ENCODE measurements at places on chromosomes 12 and 14.

DNA sequence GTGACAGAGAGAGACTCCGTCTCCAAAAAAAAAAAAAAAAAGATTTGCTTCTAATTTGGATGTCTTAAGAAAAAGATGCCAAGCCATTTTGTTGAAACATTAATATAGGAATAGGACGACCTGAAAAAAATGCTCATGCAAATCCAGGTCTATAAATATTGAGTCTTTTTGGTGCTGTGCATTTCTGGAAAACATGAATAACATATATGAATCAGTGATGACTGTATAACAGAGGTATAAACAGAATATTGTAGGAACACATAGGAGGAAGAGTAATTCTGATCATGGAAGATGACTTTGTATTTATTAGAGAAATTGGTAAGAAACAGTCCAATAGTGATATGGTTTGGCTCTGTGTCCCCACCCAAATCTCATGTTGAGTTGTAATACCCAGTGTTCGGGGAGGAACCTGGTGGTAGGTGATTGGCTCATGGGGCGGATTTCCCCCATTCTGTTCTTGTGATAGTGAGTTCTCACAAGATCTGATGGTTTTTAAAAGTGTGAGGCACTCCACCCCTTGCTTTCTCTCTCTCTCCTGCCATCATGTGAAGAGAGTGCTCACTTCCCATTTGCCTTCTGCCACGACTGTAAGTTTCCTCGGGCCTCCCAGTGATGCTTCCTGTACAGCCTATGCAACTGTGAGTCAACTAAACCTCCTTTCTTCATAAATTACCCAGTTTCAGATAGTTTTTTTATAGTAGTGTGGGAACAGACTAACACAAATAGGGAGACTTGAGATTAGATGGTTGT lies 3.0 kb upstream of the SRSF5 start:
- no peak for DNase-seq

DNA sequence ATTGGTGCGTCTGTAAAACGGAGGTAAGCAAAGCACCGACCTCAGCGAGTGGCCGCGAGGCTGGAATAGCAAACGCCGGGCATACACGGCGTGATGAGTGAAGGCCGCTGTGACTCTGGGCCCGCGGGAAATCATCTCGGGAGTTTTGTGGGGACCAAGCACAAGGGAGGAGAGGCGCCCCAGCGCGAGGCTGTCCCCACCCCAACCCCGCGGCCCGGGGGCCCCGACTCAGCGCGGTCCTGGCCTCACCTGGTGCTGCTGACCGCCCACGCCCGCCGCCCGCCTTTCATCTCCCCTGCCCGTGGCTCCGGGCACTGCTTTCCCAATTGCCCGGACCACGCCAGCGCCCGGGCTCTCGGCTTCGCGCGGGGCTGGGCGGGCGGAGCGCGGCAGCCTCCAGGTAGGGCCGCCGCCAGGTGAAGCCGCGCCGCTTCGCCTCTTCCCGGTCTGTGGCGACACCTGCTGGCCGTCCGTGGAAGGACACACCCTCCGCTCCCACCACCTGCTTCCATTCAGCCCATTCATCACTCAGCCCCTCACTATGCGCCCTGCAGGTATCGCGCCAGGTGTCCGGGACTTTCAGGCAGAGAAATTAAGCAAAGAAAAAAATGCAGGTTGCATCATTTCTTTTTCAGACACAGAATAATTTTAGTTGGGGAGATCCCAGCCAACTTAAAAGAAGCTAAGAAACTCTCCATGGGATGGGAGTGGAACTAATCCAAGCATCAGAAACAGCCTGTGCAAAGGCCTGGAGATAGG lies 360.4 kb downstream of the MED13L start:
- DNase-seq: peak; percentile 81

DNA sequence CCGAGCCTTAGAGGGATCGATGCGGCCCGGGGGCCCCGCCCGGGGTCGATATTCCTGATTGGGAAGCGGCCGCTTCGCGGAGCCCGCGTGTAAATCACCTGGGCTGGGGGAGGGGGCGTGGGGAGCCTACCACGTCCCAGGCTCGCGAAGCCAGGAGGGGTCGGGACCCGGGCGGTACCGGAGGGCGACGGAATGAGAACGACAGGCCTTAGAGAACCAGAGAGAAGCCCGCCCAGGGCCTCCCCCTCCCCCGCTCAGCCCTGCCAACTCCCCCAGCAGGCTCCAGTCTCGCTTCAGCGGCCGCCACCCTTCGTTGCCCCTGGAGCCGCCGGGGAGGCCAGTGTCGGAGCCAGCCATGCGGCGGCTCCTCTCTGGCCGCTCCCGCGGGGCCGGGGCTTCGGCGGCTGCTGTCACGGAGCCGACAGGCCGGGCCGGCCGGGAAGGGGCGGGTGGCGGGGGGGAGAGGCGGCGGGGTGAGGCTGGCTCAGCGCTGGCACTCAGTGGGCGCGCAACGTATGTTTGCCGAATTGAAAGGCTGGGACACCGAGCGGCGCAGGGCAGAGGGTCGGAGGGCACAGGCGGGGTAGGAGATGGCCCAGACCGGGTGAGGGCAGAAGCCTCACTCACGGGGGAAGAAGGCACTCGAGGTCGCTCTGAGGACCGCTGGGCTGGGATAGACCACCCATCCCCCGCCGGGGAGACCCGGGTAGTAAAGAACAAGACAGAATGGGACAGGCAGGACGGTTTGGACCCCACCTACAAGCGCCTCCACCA lies 1.4 kb upstream of the DNAJC22 start:
- DNase-seq: peak; percentile 72

DNA sequence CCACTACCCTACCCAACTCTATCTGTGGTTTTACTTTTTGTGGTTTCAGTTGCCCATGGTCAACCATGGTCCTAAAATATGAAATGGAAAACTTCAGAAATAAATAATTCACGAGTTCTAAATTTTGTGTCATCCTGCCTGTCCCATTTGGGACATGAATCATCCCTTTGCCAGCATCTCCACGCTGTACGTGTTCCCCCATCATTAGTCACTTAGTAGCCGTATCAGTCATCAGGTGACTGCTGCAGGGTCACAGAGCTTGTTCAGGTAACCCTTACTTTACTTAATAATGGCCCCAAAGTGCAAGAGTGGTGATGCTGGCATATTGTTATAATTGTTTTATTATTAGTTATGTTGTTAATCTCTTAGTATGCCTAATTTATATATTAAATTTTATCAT lies 209.9 kb downstream of the ITPR2 start:
- no peak for DNase-seq

DNA sequence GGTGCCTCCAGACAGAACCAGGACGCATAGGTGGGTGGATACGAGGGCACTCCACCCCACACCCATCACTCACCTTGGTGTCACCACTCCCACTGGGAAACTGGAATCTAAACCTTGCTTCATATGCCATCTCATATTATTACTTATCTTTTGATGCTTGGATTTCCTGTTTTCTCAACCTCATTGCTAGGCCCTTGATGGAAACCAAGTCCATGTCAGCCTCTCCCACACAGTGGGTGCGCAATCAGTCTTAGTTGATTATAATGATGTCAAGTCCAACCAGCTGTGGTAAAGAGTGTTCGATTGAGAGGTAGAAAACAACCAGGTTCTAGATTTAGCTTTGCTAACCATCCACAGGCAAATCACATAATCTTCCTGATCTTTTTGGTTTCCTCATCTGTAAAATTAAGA lies 584 bp upstream of the DDHD1 start:
- no peak for DNase-seq

DNA sequence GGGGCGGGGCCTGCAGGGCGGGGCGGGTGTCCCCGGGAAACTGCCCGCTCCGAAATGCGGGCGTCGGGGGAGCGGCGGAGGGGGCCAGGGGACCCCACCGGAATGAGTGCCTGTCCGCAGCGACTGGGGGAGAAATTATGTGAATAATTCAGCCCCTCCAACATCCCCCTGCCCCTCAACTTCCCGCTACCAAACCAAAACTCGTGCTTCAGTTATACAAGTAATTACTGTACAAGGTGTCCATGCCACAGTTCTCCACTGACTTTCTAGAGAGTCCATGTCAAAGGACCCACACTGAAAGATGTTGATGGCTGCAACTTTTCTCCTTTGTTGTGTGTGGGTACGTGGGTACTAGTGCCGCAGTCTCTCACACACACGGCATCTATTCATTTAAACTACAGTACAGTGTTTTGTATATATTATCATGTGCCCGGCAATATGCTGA lies 414 bp upstream of the CDK17 start:
- no peak for DNase-seq

GRCh38 chr12:12240662-12241340 lies 26.0 kb downstream of the LRP6 start:
- DNase-seq: no peak

GRCh38 chr12:2443776-2444175 lies 351.0 kb upstream of the FKBP4 start:
- DNase-seq: no peak

DNA sequence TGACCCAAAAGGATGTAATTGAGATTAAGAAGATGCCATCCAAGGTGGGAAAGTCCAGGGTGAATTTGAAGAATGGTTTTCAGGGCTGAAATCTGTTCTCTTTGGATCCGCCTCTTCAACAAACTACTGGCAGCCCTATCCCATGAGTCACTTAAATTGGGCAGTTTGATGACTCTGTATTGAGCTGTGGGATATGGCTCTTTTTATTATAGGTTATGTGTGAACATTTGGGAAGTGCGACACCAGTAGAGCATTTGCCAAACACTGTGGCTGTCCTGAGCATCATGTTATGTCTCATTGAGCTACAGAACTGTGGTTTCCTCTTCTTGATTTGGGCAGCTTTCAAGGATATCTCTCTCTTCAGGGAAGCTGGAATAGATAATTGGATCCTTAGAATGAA lies 22.3 kb downstream of the IFT43 start:
- DNase-seq: no peak

DNA sequence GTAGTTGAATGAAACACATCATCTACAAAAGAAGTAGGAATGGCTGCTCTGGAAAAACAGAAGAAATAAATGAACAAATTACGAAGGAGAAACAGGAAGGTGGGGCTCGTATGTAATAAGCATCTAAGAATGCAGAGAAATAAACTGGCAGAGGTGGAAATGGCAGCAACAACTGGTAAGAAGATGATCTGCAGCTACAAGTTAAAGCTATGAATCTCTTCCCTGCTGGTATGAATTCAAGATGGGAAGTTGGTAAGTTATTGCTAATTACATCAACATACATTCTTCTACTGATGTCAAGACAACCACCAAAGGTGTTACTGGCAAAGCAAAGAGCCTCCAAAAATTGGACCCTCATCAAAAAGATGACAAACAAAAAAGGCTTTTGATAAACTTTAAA lies 59.8 kb downstream of the HECTD4 start:
- DNase-seq: no peak

DNA sequence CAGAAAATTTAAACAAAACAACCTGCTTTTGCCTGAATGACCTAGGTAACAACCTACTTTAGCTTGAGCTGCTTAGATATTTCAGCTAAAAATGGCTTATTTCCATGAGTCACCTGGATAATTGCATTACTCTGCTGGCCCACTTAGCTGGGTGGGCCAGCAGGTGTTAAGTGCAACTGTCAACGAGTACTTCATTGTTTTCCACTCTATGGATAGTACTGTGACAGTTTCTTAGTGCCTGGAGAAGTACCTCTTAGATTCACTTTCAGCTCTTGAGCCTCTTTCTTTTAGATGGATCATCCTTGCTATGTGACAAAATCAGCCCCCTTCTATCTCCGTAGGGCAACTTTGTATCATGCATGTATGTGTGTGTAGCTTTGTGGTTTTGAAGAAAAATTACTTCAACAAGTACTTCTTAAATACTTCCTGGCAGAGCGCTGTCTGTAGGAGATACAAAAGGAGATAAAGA lies 368.2 kb upstream of the ATP2B1 start:
- no peak for DNase-seq

DNA sequence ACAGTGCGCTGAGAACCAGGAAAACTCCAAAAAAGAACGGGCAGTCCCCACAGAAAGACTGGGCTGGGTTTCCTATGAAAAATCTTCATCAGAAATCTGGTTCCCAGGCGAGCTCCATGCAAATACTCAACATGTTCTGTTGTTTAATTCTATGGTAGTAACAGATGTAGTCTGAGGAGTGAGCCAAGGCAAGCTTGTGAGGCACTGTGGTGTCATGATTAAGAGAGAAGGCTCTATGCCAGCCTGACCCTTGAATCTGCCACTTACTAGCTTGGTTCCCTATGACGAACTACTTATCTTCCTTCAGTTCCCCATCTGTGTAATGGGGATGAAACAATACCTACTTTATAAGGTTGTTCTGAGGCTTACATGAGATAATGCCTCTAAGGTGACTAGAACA lies 10.7 kb downstream of the POMT2 start:
- no peak for DNase-seq

- DNase-seq: peak; percentile 96
Observed at GRCh38 chr14:105398044-105398725, at the start of gene TEX22. TSS of gene TEX22 (plus strand) at chr14:105398538. CDS start at chr14:105399341, 803 bp downstream.

- no peak for DNase-seq
Observed at GRCh38 chr14:104200591-104200990, 62.2 kb downstream of the KIF26A start.
